ENCODE measurements at places on chromosomes 11 and 22.

DNA sequence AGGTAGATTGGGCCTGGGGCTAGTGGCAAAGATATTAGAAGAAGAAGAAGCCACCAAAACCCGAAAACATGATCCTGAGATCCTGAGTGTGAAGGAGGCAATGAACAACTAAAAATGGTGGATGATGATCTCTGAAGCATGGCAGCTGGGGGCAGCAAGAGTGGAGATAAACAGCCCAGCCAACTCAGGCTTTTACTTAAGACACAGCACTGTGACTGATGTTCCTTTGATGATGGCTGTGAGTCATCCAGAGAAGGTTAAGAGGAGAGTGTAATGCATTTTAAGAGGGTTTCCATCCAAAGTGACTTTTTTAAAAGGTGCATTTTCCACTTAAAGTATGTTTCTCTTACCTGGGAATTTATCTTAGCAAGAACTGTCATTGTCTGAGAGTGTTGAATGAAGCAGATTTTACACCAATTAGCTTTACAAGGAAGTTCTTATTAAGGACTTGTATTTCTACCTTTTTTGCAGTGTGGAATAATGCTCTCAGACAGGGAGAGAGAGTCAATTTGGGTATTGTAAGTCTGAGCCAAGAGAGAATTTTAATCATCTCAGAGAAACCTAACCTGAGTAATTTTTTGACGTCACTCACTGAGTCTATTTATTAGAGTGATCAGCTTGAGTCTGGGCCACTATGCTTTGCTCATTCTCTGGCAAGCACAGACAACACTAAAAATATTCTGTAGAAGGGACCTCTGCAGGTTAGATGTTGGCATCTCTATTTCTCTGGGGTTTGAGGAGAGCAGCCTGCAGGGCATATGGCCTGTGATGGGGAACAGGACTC lies 14.1 kb upstream of the CALCB start:
- DNase-seq = no peak

DNA sequence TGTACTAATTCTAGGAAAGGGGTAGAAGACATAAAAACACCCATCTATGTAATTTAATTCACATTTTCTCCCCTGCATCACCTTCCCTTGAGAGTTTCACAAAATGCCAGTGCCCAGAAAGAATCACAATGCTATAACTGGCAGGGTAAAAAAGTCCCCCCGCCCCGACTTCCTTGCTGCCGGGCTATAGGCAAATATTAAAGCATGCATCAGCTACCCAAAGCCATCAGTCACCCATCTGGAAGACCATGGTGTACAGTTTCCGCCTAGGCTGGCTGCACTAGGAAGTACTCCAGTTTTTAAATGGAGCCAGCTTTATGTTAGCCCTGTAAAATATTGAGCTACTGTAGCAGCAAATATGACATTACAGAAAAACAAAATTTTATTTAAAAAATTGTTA lies 67.8 kb downstream of the ST14 start:
- no peak for DNase-seq

DNA sequence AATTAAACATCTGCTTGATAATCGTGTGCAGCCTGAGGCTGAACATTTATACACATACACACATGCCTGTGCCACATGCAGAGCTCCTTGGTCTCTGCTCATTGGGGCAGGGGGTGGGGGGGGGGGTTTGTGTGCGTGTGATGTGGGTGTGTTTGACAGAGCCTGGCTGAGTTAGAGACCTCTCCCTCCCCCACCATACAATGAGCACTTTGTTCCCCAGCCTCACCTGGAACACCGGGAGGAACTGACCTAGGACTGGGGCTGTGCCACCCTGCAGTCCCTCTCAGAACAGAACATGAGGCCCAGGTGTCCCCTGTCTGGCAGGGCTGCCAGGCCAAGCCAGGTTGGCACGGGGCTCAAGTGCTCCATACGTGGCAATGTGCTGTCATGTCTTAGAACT lies 96.6 kb downstream of the TP53I11 start:
- DNase-seq = no peak

- DNase-seq = no peak
Observed at GRCh38 chr11:75562836-75563484, 907 bp downstream of the SERPINH1 start.

- DNase-seq = no peak
Observed at GRCh38 chr11:109308551-109308950, 113.4 kb upstream of the C11orf87 start.

DNA sequence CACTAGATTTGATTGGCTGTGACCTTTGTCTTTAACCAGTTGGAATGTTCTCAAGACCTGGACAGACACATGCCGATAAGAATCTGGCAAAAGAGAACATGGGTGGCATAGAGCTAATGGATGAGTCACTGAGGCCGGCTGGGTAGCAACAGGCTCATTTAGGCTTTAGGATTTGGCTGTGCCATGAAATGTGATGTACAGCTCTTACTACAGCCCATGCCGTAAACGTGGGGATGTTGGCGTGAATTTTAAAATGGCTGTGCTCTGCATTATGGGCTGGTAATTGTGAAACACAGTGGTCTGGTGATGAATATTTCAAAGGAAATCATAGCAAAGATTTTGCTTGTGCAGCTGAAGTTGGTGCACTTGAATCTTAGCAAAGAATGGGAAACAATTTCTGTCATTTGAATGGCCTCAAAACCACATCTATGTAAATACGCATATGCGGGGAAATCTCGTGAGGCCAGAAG lies 332.4 kb downstream of the TBC1D22A start:
- no peak for DNase-seq

- no peak for DNase-seq
Observed at GRCh38 chr11:87903345-87903744, 271.9 kb downstream of the RAB38 start.

DNA sequence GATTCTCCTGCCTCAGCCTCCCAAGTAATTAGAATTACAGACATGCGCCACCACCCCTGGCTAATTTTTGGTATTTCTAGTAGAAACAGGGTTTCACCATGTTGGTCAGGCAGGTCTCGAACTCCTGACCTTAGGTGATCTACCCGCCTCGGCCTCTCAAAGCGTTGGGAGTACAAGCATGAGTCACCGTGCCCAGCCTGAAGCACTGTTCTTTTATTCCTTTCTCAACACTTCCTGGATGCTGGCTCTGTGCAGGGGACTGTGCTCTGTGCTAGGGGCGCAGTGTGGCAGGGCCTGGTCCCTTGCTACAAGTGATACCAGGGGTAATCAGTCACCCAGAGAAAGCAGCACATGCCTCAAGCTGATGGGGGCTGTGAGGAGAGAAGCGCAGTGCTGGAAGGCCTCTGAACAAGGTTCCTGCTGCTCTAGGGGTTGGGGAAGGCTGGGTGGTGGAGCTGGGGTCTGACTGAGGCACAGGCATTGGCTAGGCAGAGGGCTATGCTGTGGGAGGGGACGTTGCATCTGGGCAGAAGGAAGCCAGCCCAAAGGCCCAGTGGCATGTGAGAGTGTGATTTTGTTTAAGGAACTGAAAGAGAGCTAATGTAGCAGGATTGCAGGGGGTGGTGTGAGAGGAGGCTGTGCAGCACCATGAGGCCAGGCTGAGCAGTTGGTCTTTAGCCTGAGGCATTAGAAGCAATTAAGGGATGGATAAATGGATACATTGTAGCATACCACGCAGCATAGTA lies 42.5 kb downstream of the CABIN1 start:
- no peak for DNase-seq

GRCh38 chr11:79076526-79077115 lies 364.2 kb downstream of the TENM4 start:
- DNase-seq = no peak

DNA sequence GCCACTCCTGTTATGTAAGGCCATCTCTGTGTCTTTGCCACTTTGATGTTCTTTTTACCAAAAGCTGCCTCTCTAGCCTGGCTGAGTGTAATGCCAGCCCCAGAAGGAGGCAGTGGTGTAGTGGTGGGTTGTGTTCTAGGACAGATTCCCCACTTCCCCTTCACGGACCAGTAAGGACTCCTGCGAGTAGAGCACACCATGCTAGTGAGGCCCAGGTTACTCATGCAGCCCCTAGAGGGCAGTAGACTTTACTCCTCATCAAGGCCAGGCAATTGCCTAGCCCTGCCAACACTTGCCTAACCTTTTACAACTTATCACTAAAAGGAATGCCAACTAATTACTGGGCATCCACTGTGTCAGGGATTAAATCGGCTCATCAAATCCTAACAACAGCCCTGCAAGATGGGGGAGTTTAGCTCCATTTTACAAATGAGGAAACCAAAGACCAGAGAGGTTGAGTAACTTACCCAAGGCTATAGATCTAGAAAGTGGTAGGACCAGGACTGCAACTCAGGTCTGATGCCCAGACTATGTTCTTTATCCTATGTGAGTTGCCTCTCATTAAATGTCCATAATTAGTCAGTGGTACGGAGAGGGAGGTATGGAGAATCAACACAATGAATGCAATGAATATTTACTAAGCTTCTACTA lies 75.3 kb downstream of the APIP start:
- DNase-seq = no peak

GRCh38 chr11:33507967-33508366 lies 192.7 kb downstream of the C11orf91 start:
- DNase-seq = no peak

DNA sequence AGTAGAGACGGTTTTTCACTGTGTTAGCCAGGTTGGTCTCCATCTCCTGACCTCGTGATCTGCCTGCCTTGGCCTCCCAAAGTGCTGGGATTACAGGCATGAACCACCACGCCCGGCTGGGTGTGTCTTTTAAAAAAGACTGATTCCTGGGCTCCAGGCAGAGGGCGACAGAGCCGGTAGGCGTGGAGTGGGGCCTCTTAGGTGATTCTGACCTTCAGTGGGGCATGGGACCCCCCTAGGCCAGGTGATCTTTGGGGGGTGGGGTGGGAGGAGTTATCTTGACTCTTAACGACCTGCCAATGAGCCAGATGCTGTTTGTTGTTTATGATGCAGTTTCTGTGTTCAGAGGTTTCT lies 12.9 kb upstream of the SORL1-AS1 start:
- no peak for DNase-seq

DNA sequence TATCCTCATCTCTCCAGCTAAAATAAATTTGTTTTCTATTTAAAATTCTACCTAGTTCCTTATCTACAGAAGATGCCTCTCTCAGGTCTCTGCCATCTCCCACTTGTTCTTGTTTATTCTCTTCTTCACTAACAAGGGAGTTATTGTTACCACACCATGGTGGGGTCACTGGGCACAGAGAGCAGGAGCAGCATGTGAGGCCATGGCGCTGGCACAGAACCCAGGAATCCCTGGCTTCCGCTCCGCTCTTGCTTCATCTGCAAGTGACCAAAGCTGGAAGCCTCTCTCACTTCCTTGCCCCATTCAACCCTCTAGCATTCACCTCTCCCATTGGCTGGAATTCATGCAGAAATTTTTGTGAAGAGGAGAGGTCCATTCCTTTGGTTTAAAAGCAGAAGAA lies 190.7 kb upstream of the NCAM1 start:
- no peak for DNase-seq

DNA sequence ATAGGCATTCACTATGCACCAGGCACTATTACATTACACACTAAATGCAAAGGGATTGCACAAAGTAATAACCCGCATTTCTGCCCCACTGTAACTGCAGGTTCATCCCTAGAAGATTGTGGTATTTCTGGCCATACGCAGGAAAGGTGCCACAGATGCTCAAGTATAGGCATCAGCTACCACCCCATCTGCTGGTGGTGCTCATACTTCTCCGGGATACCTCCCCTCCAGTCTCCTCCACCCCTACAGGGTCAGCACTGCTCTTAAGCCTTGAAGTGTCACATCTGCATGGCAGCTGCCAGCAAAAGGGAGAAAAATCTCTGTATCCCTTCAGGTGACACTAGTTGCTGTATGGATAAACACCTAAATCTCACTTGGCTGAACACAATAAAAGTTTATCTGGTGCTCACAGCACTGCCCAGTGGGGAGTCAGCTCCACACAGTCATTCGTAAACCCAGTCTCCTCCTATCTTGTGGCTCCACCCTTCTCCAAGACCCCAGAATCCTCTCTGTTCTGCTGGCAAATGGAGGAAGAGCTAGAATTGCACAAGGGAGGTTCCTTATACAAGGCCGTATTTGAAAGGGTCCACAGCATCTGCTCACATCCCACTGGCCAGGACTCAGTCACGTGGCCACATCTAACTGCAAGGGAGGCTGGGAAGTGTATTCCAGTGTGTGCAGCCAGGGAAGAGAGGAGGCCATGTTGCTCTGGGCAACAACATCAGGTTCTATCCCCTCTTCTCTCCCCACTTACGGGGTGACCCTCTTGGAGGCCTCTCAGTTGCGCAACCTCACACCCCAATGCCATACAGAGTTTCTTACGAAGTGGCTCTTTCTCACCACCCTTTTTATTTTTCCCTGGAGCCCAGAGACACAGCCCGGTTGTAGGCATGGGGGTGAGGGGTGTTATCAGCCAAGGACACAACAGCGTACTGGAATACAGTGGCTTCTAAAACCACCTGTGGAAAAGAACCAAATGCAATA lies 114.7 kb downstream of the BUD13 start:
- DNase-seq = no peak

DNA sequence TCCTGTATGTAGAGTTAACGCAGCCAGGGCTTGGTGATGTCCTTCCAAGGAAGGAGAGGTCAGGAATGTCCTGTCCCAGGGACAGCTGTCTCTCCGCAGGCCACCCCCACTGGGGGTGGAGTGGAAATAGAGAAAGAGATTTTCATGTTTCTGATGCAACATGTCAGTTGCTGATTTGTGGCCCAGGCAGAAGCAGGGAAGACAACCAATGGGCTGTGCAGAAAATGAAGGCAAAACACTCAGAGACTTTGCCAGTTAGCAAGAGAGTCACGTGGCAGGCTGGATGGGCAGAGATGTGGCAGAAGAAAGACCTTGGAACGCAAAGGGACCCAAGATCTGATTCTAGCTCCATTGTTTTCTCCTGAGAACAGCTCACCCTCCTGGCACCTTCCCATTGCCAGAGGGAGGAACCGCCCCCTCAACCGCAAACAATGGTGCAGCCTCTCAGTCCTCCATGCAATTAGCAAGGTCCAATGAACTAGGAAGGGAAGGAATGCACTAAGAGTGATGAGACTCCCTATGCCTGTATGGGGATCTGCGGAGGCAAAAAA lies 71.0 kb downstream of the SYN3 start:
- no peak for DNase-seq

GRCh38 chr22:41499624-41500280 lies 30.8 kb downstream of the ACO2 start:
- DNase-seq = no peak

DNA sequence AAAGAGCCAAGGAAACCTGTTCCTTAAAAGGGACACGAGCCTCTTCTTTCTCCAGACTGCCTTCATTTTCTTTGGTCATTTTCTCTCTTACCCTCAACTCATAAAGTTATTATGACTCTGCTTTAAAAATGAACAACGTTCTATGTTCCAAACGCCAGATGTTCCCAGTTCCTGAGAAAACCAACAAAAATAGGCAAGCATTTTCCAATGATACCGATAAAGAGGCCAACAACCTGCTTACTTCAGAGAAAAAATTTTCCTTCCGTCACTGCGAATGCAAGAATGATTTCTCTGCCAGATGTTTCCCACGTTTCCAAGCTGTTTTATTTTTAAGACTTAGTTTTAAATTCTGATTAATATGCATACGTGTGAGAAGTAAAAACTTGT lies 315 bp upstream of the TRPC6 start:
- no peak for DNase-seq

GRCh38 chr11:23100726-23101125 lies 240.5 kb upstream of the CCDC179 start:
- no peak for DNase-seq

DNA sequence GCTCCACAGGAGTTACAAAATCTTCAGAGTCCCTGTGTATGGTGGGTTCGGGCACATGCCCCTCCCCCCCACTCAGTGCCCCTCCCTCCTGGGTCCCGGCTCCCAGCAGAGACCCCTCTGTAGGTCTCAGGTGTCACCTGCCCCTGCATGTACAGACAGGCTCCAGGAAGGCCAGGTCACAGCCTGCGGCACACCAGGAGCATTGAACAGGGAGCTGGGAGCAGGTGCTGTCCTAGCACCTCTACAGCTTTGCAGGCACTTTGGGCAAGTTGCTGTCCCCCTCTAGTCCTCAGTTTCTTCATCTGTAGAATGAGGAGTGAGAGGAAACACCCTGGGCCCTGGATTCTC lies 80.1 kb upstream of the RTL6 start:
- DNase-seq = no peak

Measured in stimulated activated CD4-positive, alpha-beta T cell treated with anti-CD3 and anti-CD28 coated beads, TNF-alpha, amount 100 ng/mL, for 4 hours (primary cell).